ENCODE measurements at places on chromosomes 7 and 10. TPM values are rescaled to one million over a fixed set of nuclear protein-coding genes. Genes with fewer than 3 reads are reported as not detected.

DNA sequence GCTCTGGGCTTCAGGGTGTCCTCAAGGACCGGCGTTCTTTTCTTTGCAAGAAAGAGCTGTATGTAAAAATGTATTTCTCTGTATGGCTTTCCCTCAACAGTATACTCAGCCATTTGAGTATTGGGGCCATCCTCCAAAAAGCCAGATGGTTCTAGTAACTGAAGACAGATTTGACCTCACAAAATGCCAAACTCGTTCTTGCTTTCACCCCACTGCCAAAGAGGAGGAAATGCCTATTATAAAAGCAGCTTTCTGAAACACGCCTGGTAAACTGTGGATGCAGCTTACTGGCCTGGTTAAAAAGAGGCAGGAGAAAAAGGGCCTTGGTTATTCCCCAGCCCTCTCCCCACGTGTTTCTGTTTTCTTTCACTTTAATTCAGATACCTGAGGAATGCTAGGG is 7.7 kb upstream of the HTR5A start:
- no peak for DNase-seq

GRCh38 chr10:60439641-60440040 is 50.0 kb upstream of the ANK3 start:
- no peak for DNase-seq

DNA sequence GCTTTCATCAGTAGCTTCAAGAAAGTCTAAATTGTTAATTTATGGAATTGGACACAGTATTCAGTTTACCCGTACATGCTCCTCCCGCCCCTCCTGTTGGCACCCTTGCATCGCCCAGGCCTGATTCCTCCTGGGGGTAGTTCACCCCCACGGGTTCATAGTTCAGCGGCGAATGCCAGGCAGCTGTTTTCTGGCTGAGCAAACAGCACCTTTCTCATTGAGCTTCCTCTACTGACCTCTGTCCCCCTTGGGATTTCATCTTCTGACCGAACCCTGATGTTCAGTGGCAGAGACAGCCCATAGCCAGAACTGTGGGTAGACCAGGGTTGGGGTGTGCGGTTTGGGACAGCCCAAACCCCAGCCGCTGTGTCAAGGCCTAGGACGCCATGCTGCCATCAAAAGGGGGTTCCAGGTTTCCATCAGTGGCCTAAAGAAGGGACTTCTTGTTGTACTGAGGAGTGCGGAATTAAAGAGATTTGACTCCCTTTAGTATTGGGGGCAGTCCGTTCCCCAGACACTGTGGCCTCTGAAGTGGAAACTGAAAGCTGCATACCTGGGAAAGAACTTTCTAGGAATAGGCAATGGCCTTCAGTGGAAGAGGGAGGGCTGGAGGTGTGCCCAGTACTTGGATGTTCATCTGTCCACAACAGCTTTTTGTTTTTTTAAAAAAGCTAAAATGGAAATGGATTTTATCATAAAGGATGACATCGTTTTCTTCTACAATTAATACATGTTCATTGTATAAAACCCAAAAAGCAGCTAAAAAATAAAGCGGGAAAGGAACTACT is 19.0 kb downstream of the MDH2 start:
- no peak for DNase-seq

DNA sequence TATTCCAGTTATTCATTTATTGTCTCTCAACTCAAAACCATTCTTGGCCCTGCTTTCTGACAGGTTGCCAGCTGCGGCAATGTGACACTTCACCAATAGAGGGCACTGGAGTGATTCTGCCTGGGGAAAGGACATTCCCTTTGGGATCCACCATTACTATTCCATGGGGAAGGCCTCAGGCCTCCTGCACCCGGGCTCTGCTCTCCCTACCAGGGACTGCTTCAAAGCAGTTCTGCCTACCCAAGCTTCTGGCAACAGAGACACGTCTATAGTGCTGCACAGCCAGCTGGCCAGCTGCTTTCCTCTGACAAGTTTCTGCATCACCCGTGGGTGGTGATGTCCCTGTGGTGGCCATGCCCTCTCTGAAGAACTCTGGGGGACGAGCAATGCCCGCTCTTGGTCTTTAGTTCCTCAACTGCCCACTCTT is 163.8 kb downstream of the ELMO1 start:
- peak; percentile 57 for DNase-seq

- no peak for DNase-seq
These were observed 70.1 kb downstream of the MCU start for GRCh38 chr10:72762042-72762441.

DNA sequence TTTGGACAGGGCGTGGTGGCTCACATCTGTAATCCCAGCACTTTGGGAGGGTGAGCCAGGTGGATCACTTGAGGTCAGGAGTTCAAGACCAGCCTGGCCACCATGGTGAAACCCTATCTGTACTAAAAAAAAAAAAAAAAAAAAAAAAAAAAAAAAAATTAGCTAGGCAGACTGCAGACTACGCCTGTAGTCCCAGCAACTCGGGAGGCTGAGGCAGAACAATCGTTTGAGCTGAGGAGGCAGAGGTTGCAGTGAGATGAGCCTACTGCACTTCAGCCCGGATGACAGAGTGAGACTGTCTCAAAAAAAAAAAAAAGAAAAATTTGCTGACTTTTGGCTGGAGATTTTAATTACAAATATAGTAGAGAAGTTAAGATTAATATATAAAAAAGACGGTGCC is 104.0 kb downstream of the HIPK2 start:
- no peak for DNase-seq

DNA sequence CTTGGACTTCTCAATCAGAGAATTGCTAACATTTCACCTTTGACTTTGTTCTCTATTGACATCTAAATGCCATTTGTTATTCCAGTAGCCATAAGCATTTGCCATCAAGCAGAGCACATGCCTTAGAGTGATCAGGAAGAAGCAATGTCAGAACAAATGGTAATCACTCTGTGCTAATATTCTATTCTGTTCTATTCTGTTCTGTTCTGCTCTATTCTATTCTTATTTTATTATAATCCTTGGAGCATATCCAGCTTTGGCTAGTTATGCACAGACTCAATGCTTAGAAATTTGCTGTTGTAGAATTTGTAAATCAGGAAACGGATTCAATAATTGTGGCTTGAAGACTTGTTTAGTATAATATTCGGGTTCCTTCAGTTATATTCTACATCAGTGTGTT is 175.4 kb downstream of the EXOC4 start:
- DNase-seq: no peak

DNA sequence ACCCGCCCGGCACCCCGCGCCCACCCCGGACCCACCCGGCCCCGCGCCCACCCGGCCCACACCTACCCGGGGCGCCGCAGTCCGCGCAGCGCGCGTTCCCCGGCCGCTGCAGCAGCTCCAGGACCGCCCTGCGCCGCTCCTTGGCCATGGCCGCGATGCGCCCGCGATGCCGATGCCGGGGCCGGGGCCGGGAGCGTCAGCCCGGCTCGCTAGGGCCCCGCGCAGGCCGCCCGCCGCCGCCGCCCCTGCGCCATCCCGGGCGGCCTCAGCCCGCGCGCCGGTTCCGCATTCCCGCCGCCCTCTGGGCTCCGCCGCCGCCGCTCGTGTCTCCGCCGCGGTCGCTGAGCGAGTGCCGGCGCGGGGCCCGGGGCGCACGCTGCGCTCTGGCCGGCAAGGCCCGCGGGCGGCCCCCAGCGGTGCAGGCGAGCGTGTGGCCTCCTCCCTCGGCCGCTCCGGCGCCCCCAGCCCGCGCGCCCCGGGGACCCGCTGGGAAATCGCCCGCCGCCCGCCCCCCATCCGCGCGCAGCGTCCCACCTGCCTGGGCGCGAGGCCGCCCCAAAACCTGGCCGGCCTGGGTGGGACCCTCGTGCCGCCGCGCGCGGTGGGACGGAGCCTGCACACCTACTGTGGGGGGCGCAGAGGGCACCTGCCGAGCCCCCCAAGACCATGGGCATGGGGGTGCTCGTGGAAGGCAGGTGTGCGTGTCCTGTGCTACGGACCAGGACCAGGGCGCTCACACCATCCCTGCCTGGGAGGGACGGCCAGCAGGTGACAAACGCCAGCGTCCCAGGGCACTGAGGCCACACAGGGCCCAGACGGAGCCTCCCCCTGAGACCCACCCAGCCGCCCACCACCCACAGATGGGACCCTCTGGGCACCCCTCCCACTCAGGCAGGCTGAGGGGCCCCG is at the start of gene ADAP1:
Gene ADAP1, minus strand, starts transcription at position 351 of the 909 bp plus-strand sequence. Its CDS starts 203 bp downstream, at position 148.
- DNase-seq: peak; percentile 62

DNA sequence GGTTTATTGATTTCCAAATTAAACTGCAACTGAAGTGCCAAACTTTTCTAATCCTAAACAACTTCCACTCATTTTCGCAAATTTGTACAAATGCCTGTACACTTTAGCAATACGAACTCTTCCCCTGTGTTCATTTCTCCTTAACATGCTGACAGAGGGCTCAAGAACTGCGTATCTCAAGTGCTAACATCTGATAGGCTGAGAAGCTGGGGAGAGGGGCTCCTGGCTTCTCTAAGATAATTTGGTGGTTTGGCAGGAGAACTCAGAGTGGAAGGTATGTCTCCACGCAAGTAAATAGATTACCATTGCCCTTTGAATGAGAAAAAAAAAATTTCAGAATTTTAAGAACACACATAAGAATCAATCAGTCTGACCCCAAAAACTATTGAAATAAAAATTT is 53.3 kb upstream of the ANLN start:
- no peak for DNase-seq

DNA sequence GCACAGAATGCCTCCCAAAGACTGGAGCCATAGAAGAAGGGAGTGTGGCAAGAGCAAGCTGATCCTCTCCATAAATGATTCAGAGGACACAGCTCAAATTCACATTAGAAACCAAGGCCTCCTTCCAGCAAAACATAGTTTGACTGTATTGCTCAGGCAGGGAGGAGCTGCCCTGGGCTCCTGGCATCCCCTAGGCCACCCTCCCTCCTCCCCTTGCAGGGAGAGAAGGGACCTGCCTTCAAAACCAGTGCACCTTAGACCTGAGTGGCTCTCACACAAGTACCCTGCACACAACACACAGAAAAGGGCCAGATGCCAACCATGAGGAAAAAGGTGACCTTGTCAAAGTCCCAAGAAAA is 64.7 kb downstream of the CREB3L2 start:
- no peak for DNase-seq

DNA sequence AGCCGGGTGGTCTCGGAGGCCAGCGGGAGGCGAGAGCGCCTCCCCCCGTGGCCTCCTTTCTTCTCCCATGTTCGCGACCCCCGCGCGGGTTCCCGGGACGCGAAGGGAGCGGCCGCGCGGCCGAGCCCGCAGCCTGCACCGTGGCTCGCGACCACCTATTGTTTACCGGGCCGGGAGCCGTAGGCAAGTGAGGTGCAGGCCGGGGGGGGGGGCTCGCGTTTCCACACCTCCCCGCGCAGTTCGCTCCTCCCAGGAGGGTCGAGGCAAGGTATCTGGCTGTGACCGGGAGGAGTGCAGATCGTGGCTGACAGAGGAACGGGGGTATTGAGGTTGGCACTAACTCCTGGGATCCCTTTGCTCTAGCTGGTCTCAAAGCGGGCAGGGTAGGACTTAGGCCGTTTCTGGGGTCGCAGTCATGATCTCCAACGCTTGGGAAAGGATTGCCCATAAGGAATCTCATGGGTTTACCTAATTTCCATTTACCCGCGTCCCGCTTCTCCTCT is 734 bp downstream of the PTPN12 start:
- DNase-seq: peak; percentile 31

GRCh38 chr10:126618466-126618865 is 52.0 kb downstream of the C10orf90 start:
- DNase-seq: no peak

- DNase-seq: peak; percentile 56
These were observed 14.7 kb downstream of the CDNF start for GRCh38 chr10:14822879-14823755.

DNA sequence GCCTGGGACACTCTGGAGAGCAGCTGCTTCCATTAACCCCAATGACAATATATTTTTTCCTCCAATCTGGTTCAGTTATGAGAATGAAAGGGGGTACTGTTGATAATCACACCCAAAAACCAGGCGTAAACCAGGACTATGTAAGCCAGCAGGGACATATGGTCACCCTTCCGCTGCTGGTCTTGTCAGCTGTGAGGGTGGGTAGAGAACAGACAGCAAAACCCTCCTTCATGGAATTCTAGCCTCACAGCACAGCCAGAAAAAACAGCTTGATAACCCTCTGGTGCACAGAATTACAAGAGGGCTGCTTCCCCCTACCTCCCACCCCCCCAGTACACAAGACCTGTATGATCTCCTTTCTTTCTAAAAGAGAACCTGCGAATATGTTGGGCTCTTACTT is 368.8 kb upstream of the ZMIZ1 start:
- no peak for DNase-seq

GRCh38 chr10:104928734-104929133 is 287.6 kb downstream of the SORCS3 start:
- no peak for DNase-seq

- no peak for DNase-seq
These were observed 15.7 kb downstream of the ZFAND2A start for GRCh38 chr7:1144269-1144771.

- DNase-seq: no peak
These were observed 27.4 kb downstream of the RELN start for GRCh38 chr7:103962070-103962469.

- DNase-seq: peak; percentile 57
These were observed 29.7 kb upstream of the SEC61G start for GRCh38 chr7:54788664-54789063.

GRCh38 chr7:27179030-27179429 is 4.9 kb upstream of the HOXA10 start:
- DNase-seq: no peak

DNA sequence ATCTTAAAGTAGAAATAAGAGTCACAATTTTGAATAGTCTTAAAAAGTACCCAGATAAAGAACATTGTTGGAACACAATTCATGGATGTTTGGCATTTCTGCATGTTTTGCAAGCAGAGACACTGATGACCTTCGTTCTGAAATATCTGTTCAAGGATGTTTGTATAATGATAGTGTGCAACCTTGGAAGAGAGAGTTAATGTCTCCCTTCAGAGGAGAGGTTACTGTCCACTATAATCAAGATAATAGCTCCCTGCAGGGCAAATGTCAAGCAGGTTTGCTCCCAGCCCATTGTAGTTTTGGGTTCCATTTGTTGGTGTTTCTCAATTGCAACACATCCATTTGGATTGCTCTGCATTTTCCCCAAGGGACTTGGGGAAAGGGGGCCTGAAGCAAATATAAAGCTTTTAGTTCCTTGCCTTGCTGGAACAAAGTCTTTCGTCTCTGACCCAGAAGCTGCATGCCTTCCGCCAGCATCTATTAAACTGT is 45.2 kb downstream of the COL1A2 start:
- DNase-seq: no peak

GRCh38 chr7:50138101-50138500 is 45.1 kb upstream of the ZPBP start:
- DNase-seq: no peak

Gene GJC3
- total RNA-seq: 0.19 TPM

Gene SRRM3
- total RNA-seq: not detected

Gene PNLIPRP1
- not detected for total RNA-seq

Gene LEP
- not detected for total RNA-seq

Gene ZNF775
- total RNA-seq: 6.0 TPM

Gene CLEC5A
- not detected for total RNA-seq

Gene MAT1A
- total RNA-seq: not detected

Gene NYAP1
- total RNA-seq: 0.17 TPM

Gene DHTKD1
- 16.2 TPM for total RNA-seq

Gene NPC1L1
- total RNA-seq: not detected

Gene RBP3
- not detected for total RNA-seq

Gene CYP26C1
- not detected for total RNA-seq

Gene ZNF746
- total RNA-seq: 14.9 TPM

Gene SRGN
- 949 TPM for total RNA-seq

Gene DRGX
- total RNA-seq: not detected

Data from activated CD4-positive, alpha-beta memory T cell treated with anti-CD3 and anti-CD28 coated beads for 36 hours (primary cell).